ENCODE measurements at places on chromosomes 11 and 22. TPM values are rescaled to one million over a fixed set of nuclear protein-coding genes. Genes with fewer than 3 reads are reported as not detected.

The PGA5 gene
- not detected for total RNA-seq

The SDHAF2 gene
- total RNA-seq = 49.2 TPM

The SEZ6L gene
- not detected for total RNA-seq

The OR8A1 gene
- not detected for total RNA-seq

The NLRP10 gene
- total RNA-seq = not detected

The AGBL2 gene
- total RNA-seq = 2.6 TPM

The CSNK2A3 gene
- 2.6 TPM for total RNA-seq

DNA sequence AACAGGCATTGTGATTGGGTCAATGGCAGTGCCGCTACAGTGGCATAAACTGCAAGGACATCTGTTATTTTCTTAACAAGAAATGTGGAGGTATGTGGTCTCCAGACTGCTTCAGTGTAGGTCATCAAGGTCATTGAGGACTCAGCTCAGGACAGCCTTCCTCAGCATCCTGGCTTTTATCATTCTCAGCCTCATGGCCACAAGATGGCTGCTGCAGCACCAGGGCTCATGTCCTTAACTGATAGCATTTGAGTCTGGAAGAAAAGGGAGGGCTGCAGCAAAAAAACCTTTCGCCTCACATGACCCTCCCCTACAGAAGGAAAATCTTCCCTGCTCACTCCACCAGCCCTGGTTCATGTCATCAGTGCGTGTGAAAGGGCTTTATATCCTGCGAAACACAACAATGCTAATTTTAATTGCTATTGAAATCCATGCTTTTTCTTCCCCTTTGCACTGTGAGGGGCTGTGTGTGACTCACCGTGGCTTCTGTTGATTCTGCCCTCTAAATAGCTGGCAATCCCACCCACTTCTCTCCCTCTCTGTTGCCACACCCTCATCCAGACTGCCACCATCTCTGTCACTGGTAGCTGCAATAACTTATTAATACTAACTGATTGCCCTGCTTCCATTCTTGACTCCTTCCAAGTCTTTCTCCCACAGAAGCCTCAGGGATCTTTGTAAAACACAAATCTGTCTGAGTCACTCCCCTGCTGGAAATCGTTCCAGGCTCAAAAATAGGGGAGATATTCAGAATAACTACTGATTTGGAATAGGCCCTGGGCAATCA is 43.8 kb downstream of the CHRDL2 start:
- no peaks in the 10 kb centered on the region for H3K36me3 ChIP-seq
- H3K27ac ChIP-seq = no peak overlapping the region
- no peaks in the 10 kb centered on the region for H3K4me1 ChIP-seq
- no peak overlapping the region for H3K4me3 ChIP-seq
- H3K27me3 ChIP-seq = no peaks in the 10 kb centered on the region

- no peak for DNase-seq
- H3K36me3 ChIP-seq = peaks cover 53% of the 10 kb centered on the region
- H3K4me3 ChIP-seq = no peak overlapping the region
- H3K27me3 ChIP-seq = no peaks in the 10 kb centered on the region
- H3K27ac ChIP-seq = no peak overlapping the region
These were observed 5.8 kb upstream of the TBC1D10A start for GRCh38 chr22:30332551-30332950.

DNA sequence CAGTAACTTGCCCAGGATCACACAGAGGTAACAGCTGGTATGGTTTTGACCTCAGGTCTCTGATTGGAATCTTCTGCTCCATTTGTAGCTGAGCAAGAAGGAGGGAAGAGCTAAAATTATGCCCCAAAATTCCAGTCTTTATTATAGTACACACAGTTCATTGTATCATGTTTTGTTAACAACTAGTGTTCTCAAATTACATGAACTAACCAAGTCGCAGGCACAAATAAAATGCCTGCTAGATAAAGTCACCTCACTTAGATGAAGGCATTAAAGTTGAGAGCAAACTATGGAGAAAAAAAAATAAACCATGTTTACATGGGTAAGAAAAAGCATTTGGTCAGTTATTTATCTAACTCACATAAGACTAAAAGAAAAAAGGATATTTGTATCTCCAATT is 58.8 kb downstream of the PDGFD start:
- H3K4me1 ChIP-seq = no peaks in the 10 kb centered on the region
- H3K36me3 ChIP-seq = no peaks in the 10 kb centered on the region
- H3K27ac ChIP-seq = no peak overlapping the region
- H3K27me3 ChIP-seq = no peaks in the 10 kb centered on the region
- no peak for DNase-seq

- DNase-seq = no peak
- H3K27ac ChIP-seq = no peak overlapping the region
- H3K27me3 ChIP-seq = no peaks in the 10 kb centered on the region
- no peaks in the 10 kb centered on the region for H3K36me3 ChIP-seq
These were observed 36.8 kb upstream of the GRIA4 start for GRCh38 chr11:105573091-105573490.

GRCh38 chr11:28133146-28133545 is 25.0 kb downstream of the METTL15 start:
- H3K4me1 ChIP-seq = no peaks in the 10 kb centered on the region
- H3K27me3 ChIP-seq = no peaks in the 10 kb centered on the region
- no peak overlapping the region for H3K4me3 ChIP-seq

- H3K27ac ChIP-seq = no peak overlapping the region
- H3K27me3 ChIP-seq = no peaks in the 10 kb centered on the region
- no peaks in the 10 kb centered on the region for H3K4me1 ChIP-seq
- DNase-seq = no peak
- no peak overlapping the region for H3K4me3 ChIP-seq
These were observed 2.0 kb downstream of the FAT3 start for GRCh38 chr11:92226331-92227229.

DNA sequence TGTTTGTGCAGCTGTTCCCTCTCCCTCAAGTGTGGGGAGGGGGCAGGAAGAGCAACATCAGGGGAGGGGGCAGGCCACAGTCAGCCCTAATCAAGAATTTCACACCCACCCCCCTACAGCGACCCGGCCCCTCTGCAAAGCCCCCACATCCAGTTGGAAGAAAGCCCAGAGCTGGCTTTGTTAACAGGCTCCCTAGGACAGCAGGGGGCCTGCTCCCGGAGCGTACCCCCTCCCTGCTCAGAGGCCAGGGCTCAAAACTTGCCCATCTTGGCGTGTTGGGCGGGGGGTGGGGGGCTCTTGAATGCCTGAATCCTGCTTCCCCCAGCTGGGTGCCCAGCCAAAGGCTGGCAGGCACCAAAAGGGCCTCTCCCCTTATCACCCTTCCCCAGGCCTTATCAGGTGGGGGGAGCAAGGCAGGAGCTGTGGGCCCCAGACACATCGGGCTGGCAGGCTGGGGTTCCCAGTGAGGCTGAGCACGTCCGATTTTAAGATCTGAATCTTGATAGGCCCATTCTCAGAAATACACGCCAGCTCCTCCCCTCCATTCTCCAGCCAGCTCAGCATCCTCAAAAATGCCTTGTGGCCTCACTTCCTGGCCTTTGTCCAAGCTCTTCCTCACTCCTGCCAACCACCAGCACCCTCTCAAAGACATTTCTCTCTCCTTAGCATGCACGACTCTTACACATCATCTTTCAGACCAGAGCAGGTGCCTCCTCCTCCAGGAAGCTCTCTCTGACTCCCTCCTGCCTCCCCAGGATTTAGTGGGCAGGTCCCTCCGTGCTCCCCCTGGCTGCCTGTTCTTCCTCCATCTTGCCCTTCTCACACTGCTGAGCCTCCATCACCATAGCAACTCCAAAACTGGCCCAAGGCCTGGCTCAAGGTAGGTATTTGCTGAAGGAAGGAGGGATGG is 384.8 kb downstream of the MN1 start:
- no peak overlapping the region for H3K27ac ChIP-seq
- H3K36me3 ChIP-seq = no peaks in the 10 kb centered on the region
- no peaks in the 10 kb centered on the region for H3K4me1 ChIP-seq
- no peaks in the 10 kb centered on the region for H3K27me3 ChIP-seq
- no peak overlapping the region for H3K4me3 ChIP-seq

- no peak for DNase-seq
- H3K4me3 ChIP-seq = no peak overlapping the region
- H3K36me3 ChIP-seq = no peaks in the 10 kb centered on the region
- H3K4me1 ChIP-seq = no peaks in the 10 kb centered on the region
- H3K27me3 ChIP-seq = no peaks in the 10 kb centered on the region
These were observed 131.0 kb downstream of the FBXO7 start for GRCh38 chr22:32605576-32605975.

- H3K4me1 ChIP-seq = no peaks in the 10 kb centered on the region
- no peaks in the 10 kb centered on the region for H3K36me3 ChIP-seq
- no peak overlapping the region for H3K27ac ChIP-seq
- no peak overlapping the region for H3K4me3 ChIP-seq
These were observed 64.4 kb downstream of the GRAMD1B start for GRCh38 chr11:123494195-123495050.

DNA sequence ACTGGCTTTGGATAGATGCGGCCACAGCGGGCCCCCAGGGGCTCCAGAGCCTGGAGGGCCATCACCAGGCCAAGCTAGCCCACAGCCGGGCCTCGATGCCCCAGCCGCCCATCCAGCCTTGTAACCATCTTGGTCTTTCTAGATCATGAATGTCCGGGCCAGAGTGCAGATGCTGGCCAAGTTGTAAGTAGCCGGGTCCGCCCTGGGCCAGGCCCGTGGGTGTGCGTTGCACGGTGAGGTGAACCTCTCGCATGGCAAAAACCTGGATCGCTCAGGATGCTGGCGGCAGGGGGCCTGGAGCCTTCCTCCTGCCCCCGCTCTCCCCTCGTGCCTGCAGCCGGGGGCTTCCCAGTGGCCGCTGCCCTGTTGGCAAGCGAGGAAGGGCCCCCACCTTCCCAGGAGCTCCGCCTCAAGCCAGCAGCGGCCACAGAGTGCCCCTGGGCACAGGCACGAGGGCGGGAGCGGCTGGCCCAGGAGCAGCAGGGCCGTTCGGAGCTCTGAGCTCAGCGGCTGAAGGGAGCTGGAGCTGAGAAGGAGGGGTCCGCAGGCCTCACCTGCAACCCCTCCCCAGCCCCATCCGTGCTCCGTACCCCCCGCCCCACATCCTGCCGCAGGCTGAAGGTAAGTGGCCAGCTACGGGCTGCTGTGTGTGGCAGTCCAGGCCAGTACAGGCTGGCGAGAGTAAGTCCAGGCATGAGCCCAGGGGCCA is 10.9 kb upstream of the MRPL23 start:
- no peak overlapping the region for H3K4me3 ChIP-seq
- H3K27ac ChIP-seq = no peak overlapping the region
- H3K4me1 ChIP-seq = no peaks in the 10 kb centered on the region
- no peaks in the 10 kb centered on the region for H3K27me3 ChIP-seq
- no peaks in the 10 kb centered on the region for H3K36me3 ChIP-seq
- no peak for DNase-seq

DNA sequence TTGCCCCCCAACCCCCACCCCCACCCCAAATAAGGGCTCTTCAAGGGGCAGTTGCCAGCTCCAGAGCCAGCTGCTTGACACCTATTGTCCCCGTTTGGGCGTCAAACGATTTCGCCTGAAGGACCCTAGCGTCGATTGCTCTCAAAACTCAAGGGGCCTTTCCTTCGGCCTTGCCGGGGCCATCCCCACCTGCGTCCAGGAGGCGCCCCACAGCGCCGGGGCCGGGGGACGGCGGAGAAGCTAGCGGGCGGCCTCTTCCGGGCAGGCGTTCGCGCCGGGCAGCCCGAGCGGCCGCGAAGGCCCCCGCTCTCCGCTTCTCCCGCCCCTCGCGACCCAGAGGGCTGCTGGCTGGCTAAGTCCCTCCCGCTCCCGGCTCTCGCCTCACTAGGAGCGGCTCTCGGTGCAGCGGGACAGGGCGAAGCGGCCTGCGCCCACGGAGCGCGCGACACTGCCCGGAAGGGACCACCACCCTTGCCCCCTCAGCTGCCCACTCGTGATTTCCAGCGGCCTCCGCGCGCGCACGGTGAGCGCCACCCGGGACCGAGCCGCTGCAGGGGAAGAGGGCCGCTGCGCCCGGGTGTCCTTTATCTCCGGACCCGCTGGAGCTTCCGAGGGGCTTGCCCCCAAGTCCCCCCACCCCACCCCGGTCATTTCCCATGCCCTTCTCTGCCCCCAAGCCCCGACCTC is at the start of gene CAPRIN1:
Gene CAPRIN1, plus strand, starts transcription at position 383 of the 687 bp plus-strand sequence. CDS start 690 bp downstream, outside the sequence.
- DNase-seq = peak; percentile 91
- peak within 1 kb of the TSS; percentile 90 for H3K4me3 ChIP-seq
- no peaks in the 10 kb centered on the region for H3K27me3 ChIP-seq
- peak within 1 kb of the TSS; percentile 98 for H3K27ac ChIP-seq
- peaks cover 30% of the 10 kb centered on the region for H3K4me1 ChIP-seq
- no peaks in the 10 kb centered on the region for H3K36me3 ChIP-seq

DNA sequence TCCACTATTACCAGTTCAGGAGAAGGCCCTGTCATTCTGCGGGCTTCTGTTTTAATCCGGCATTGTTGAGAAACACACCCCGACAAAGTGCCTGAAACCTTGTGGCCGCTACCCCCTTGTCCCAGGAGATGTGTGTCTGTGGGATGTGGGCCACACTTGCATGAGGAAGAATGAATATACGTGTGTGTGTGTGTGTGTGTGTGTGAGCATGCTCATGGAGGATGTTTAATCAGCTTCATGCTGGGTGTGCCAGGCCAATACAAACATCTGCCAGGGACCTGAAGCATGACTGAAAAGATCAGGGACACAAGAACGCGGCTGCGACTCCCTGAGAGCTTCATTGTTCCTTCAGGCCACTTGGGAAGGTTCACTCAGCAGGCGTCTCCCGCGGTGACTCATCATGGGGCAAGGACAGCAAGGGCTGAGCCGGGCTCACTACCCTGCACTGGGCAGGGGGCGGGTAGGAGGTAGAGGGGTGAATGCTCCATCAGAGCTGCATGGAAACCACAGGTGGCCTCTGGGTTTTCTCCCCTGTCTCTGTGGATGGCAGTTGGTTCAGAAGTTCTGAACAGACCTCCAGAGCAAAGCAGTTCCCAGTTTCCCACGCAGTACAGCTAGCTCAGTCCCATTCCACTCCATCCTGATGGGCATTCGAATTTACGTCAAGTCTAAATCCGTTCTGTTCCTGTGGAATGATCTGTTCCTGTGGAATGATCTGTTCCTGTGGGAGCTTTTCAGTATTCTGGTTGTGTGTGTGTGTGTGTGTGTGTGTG is 7.0 kb upstream of the MALAT1 start:
- H3K4me3 ChIP-seq = no peak overlapping the region
- DNase-seq = no peak
- peaks cover 11% of the 10 kb centered on the region for H3K4me1 ChIP-seq
- no peaks in the 10 kb centered on the region for H3K36me3 ChIP-seq

GRCh38 chr11:73957654-73958361 is 7.0 kb downstream of the DNAJB13 start:
- H3K27ac ChIP-seq = no peak overlapping the region
- no peaks in the 10 kb centered on the region for H3K36me3 ChIP-seq
- H3K27me3 ChIP-seq = no peaks in the 10 kb centered on the region
- no peak for DNase-seq
- no peak overlapping the region for H3K4me3 ChIP-seq
- H3K4me1 ChIP-seq = no peaks in the 10 kb centered on the region

GRCh38 chr22:24177456-24177855 is 3.8 kb upstream of the SUSD2 start:
- DNase-seq = no peak
- no peak overlapping the region for H3K27ac ChIP-seq
- H3K4me3 ChIP-seq = no peak overlapping the region
- H3K27me3 ChIP-seq = no peaks in the 10 kb centered on the region
- H3K4me1 ChIP-seq = no peaks in the 10 kb centered on the region

Data from CD8-positive, alpha-beta memory T cell (primary cell).